ENCODE measurements at places on chromosomes 4 and X. TPM values are rescaled to one million over a fixed set of nuclear protein-coding genes. Genes with fewer than 3 reads are reported as not detected.

Gene CYP2U1
- 12.5 TPM for total RNA-seq

Gene RGN
- 0.18 TPM for total RNA-seq

GRCh38 chr4:126455865-126456264, 1141.1 kb downstream of the FAT4 start:
- peaks cover 3% of the 10 kb centered on the region for H3K27me3 ChIP-seq
- H3K4me1 ChIP-seq = peaks cover 2% of the 10 kb centered on the region
- H3K4me3 ChIP-seq = no peak overlapping the region
- no peaks in the 10 kb centered on the region for H3K36me3 ChIP-seq
- no peak for DNase-seq

GRCh38 chr4:182832352-182833120, 84.7 kb downstream of the DCTD start:
- no peaks in the 10 kb centered on the region for H3K36me3 ChIP-seq
- no peak for DNase-seq
- H3K4me1 ChIP-seq = no peaks in the 10 kb centered on the region
- no peak overlapping the region for H3K27ac ChIP-seq

Gene RAB9B
- total RNA-seq = 2.0 TPM

- H3K36me3 ChIP-seq = peaks cover 5% of the 10 kb centered on the region
- no peak overlapping the region for H3K27ac ChIP-seq
- H3K4me3 ChIP-seq = no peak overlapping the region
- no peaks in the 10 kb centered on the region for H3K27me3 ChIP-seq
- peaks cover 3% of the 10 kb centered on the region for H3K4me1 ChIP-seq
Observed at GRCh38 chr4:1647432-1647831, 36.7 kb downstream of the FAM53A start.

GRCh38 chr4:94244087-94244828, 36.6 kb downstream of the SMARCAD1 start:
- H3K27ac ChIP-seq = no peak overlapping the region
- no peaks in the 10 kb centered on the region for H3K27me3 ChIP-seq
- H3K4me1 ChIP-seq = no peaks in the 10 kb centered on the region
- H3K36me3 ChIP-seq = peaks cover 42% of the 10 kb centered on the region

Gene MAP9
- 17.9 TPM for total RNA-seq

Gene PAGE5
- total RNA-seq = not detected

GRCh38 chr4:78610546-78611214, 59.1 kb downstream of the ANXA3 start:
- DNase-seq = no peak
- H3K4me1 ChIP-seq = peaks cover 9% of the 10 kb centered on the region
- H3K36me3 ChIP-seq = no peaks in the 10 kb centered on the region
- no peaks in the 10 kb centered on the region for H3K27me3 ChIP-seq

GRCh38 chr4:75844151-75844662, 58.0 kb downstream of the PPEF2 start:
- peaks cover 21% of the 10 kb centered on the region for H3K4me1 ChIP-seq
- peak overlapping the region; percentile 33 for H3K4me3 ChIP-seq
- no peak for DNase-seq
- no peaks in the 10 kb centered on the region for H3K36me3 ChIP-seq

Gene FAM9B
- total RNA-seq = not detected

GRCh38 chrX:109840585-109840984, 107.5 kb upstream of the ACSL4 start:
- no peaks in the 10 kb centered on the region for H3K36me3 ChIP-seq
- no peaks in the 10 kb centered on the region for H3K27me3 ChIP-seq
- H3K27ac ChIP-seq = no peak overlapping the region
- peaks cover 3% of the 10 kb centered on the region for H3K4me1 ChIP-seq
- no peak overlapping the region for H3K4me3 ChIP-seq

Gene COX7B2
- total RNA-seq = not detected

Gene SULT1E1
- 5.1 TPM for total RNA-seq

- no peaks in the 10 kb centered on the region for H3K36me3 ChIP-seq
- H3K27ac ChIP-seq = peak overlapping the region; percentile 76
- peak overlapping the region; percentile 70 for H3K4me3 ChIP-seq
- no peak for DNase-seq
- H3K4me1 ChIP-seq = peaks cover 20% of the 10 kb centered on the region
Observed at GRCh38 chrX:24646745-24647182, 383 bp downstream of the PCYT1B start.

DNA sequence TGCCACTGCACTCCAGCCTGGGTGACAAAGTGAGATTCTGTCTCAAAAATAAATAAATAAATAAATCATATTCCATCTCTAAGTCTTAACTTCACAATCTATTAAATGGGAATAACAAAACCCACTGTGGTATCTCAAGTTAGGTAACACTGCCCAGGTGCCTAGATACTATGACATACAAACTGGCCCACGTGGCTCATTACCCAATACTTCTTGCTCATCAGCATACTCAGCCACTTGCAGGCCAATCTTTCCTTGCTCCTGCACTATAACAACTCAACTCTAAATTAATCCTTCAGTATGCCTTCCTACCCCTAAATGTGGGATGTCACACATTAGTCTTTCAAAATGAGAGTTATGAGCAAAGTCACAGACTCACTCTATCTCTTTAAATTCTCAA, 230.1 kb downstream of the OPHN1 start:
- no peaks in the 10 kb centered on the region for H3K27me3 ChIP-seq
- no peaks in the 10 kb centered on the region for H3K36me3 ChIP-seq
- H3K4me3 ChIP-seq = no peak overlapping the region
- no peaks in the 10 kb centered on the region for H3K4me1 ChIP-seq
- H3K27ac ChIP-seq = no peak overlapping the region

DNA sequence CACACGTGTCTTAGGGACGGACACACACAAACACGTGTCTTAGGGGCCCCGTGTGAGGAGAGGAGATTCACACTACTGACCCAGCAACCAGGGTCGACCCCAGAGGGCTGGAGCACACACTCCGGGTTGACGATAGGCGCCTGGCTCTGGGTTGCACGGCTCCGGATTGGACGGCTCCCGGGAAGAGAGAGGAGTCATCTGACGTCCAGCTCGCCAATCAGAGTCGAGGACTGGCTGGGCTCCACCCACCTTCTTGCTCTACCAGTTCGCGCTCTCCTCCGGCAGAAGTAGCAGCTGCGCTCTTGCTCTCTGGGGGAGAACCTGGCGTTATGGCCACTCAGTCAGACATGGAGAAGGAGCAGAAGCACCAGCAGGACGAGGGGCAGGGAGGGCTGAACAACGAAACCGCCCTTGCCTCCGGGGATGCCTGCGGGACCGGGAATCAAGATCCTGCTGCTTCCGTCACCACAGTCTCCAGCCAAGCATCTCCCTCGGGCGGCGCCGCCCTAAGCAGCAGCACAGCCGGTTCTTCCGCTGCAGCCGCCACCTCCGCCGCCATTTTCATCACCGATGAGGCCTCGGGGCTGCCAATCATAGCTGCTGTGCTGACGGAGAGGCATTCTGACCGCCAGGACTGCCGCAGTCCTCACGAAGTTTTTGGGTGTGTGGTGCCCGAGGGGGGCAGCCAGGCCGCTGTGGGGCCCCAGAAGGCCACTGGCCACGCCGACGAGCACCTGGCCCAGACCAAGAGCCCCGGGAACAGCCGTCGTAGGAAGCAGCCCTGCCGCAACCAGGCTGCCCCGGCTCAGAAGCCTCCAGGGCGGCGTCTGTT, 74.3 kb downstream of the NUDT10 start:
- H3K27me3 ChIP-seq = no peaks in the 10 kb centered on the region
- H3K27ac ChIP-seq = no peak overlapping the region
- H3K4me1 ChIP-seq = no peaks in the 10 kb centered on the region
- H3K4me3 ChIP-seq = no peak overlapping the region
- DNase-seq = no peak
- no peaks in the 10 kb centered on the region for H3K36me3 ChIP-seq

DNA sequence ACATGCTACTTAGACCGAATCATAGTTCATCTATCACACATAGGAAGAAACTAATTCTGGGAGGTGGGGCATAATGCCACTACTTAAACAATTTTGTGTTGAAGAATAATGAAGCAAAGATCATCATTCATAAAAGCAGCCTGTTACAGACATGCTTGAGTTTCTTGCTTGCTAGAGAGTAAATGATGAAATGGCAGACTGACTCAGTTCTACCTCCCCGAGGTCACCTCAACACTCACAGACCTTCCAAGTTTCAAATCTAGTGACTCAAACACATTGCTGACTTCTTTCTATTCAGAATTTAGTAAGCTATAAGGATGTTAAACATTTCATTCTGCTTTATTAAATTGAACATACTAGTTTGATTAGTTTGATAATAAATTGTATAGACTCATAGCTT, 636.5 kb upstream of the FRG1 start:
- no peaks in the 10 kb centered on the region for H3K36me3 ChIP-seq
- H3K4me1 ChIP-seq = no peaks in the 10 kb centered on the region
- no peak overlapping the region for H3K27ac ChIP-seq
- no peak overlapping the region for H3K4me3 ChIP-seq

Gene H2BW2
- total RNA-seq = not detected

Gene CSAG1
- not detected for total RNA-seq

DNA sequence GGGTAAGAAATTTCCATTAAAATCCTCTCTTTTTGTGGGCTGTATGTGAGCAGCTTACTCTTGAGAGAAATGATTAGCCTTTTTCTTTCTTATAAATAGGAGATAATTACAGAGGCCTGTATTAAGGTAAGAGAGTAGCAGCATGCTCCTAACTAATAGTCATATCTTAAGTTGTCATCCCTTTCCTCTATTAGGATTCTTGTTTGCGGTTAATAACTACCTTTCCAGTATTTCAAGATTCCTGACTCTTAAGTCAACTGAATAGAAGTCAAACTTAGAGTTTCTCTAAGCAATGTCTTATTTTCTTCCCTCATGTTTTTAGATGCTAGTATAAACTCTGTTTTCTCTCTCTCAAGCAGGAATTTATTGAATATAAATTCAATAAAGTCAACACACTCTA, 139.9 kb upstream of the GPRIN3 start:
- DNase-seq = no peak
- H3K4me1 ChIP-seq = no peaks in the 10 kb centered on the region
- H3K36me3 ChIP-seq = peaks cover 2% of the 10 kb centered on the region
- no peak overlapping the region for H3K4me3 ChIP-seq

Gene CXCL9
- not detected for total RNA-seq

DNA sequence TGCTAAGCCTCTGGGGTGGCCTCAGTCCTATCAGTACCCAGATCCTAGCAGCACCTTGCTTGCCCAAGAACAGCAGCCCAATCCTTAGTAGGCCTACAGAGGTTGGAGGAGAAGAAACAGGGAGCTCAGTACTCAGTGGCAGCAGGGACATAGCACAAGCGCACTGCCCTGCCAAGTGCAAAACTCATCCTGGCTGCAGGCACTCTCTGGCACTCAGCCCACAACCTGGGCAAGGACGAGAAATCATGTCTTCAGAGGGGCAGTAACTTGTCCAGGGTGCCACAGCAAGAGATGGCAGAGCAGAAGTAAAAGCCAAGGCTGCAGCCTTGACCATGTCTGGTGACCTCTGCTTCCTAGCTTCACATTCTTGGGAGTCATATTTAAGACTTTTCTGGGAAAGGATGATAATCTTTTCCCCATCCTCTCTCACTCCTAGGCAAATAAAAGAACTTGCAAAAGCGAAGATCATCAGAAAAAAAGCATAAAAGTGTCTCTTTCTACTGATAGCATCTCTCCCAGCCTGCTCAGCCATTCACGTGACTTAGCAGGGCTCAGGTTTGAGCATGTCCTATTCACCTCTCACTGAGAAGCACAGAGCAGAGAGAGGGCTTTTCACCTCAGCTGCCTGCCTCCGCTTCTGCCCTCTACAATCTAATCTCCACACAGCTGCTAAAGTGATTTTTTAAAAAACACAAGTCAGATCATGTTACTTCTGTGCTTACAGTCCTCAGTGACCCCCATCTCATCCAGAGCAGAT, 37.2 kb upstream of the MAGEA4 start:
- H3K36me3 ChIP-seq = no peaks in the 10 kb centered on the region

Gene UGT2A1
- not detected for total RNA-seq

Gene MMRN1
- not detected for total RNA-seq

Gene BOD1L1
- 41.6 TPM for total RNA-seq

DNA sequence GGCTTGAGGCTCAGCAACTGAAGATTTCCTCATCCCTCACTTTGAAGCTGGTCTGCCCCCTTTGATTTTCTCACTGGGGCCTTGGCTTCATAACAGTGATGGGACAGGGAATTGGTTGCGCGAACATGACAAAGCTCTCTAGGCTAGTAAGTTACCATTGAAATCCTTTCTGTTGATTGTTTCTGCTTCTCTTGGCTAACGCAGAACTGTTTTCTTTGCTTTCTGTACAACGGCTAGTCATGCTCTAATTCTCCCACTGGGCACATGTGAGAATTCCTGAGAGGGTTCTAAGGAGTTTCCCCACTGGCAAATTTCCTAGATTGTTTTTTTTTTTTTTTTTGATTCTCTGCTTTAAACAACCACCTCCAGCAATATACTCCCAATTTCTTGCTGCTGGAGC, 738.6 kb downstream of the PCDH7 start:
- DNase-seq = no peak
- peak overlapping the region; percentile 76 for H3K27ac ChIP-seq
- H3K4me3 ChIP-seq = no peak overlapping the region
- H3K4me1 ChIP-seq = peaks cover 28% of the 10 kb centered on the region
- no peaks in the 10 kb centered on the region for H3K36me3 ChIP-seq
- no peaks in the 10 kb centered on the region for H3K27me3 ChIP-seq

Gene PHKA1
- 2.6 TPM for total RNA-seq

- H3K27me3 ChIP-seq = no peaks in the 10 kb centered on the region
- H3K4me1 ChIP-seq = peaks cover 8% of the 10 kb centered on the region
- H3K4me3 ChIP-seq = no peak overlapping the region
- H3K27ac ChIP-seq = no peak overlapping the region
- H3K36me3 ChIP-seq = no peaks in the 10 kb centered on the region
- no peak for DNase-seq
Observed at GRCh38 chr4:36111172-36111571, 133.1 kb downstream of the ARAP2 start.

GRCh38 chr4:121397941-121398601, 17.3 kb upstream of the QRFPR start:
- H3K4me1 ChIP-seq = no peaks in the 10 kb centered on the region
- no peak overlapping the region for H3K4me3 ChIP-seq
- no peak overlapping the region for H3K27ac ChIP-seq
- DNase-seq = no peak
- H3K27me3 ChIP-seq = peaks cover 6% of the 10 kb centered on the region

- H3K27ac ChIP-seq = no peak overlapping the region
- no peaks in the 10 kb centered on the region for H3K27me3 ChIP-seq
Observed at GRCh38 chr4:86909546-86910295, 17.5 kb upstream of the C4orf36 start.

- peaks cover 21% of the 10 kb centered on the region for H3K4me1 ChIP-seq
- H3K36me3 ChIP-seq = no peaks in the 10 kb centered on the region
- no peak for DNase-seq
- H3K27me3 ChIP-seq = no peaks in the 10 kb centered on the region
- no peak overlapping the region for H3K4me3 ChIP-seq
Observed at GRCh38 chr4:53785996-53786395, 194.7 kb upstream of the LNX1 start.

Gene HSFX2
- 0.64 TPM for total RNA-seq

Gene STARD8
- 1.4 TPM for total RNA-seq

- no peak overlapping the region for H3K4me3 ChIP-seq
- no peak overlapping the region for H3K27ac ChIP-seq
- DNase-seq = no peak
- no peaks in the 10 kb centered on the region for H3K36me3 ChIP-seq
Observed at GRCh38 chr4:52984462-52984881, 122.4 kb downstream of the RASL11B start.

- no peak for DNase-seq
- H3K36me3 ChIP-seq = no peaks in the 10 kb centered on the region
- peak overlapping the region; percentile 24 for H3K27ac ChIP-seq
- H3K27me3 ChIP-seq = peaks cover 2% of the 10 kb centered on the region
Observed at GRCh38 chr4:176387571-176387970, 67.8 kb downstream of the SPCS3 start.

Data from osteocyte (in vitro differentiated cells).